CD4-positive, alpha-beta memory T cell (primary cell): ENCODE measurements at places on chromosomes 7 and 10. TPM values are rescaled to one million over a fixed set of nuclear protein-coding genes. Genes with fewer than 3 reads are reported as not detected.
A peak's percentile ranks its signal among the peaks of the same experiment; 100 is the strongest.

- H3K4me3 ChIP-seq = peak overlapping the region; percentile 73
- peak overlapping the region; percentile 78 for H3K27ac ChIP-seq
- H3K4me1 ChIP-seq = peaks cover 18% of the 10 kb centered on the region
- no peaks in the 10 kb centered on the region for H3K27me3 ChIP-seq
Measured at GRCh38 chr7:151632750-151633515, 113.2 kb upstream of the RHEB start.

DNA sequence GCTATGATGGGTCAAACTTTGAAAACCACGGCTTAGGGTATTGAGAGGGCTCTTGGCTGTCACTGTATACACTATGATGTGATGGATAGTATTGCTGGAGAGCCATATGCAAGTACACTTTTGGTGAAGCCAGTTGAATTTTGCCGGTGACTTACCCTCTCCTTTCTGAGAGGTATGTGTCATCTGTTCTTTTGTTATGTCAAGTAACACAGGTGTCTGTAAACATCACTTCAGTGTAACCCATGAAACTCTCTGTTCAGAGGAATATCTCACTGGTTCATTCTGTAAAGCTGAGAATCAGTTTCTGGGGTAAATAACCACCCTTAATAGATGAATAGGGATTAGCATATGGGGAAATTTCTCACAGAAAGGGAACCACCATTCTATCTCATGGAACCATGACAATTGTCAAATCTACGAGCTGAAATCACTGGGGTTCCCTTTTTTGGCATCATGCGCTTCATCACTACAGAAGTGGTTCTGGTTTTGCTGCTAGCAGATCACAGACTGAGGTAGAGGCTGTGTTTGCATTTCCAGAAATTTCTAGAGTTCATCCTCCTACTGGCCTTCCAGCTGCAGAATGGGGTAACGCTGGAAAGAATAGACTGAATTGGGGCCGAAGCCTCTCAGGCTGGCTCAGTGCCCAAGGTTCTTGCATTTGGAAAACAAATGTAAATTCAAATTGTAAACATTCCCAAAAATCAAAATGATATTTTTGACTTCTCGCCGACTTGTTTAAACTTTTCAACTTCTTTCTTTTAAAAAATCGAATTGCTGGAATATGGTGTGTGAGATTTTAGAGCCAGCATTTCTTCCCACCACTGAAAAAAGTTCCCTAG, 83.3 kb upstream of the CREB5 start:
- H3K4me1 ChIP-seq = peaks cover 31% of the 10 kb centered on the region
- no peak overlapping the region for H3K4me3 ChIP-seq
- H3K27ac ChIP-seq = no peak overlapping the region
- no peaks in the 10 kb centered on the region for H3K36me3 ChIP-seq
- no peak for DNase-seq
- no peaks in the 10 kb centered on the region for H3K27me3 ChIP-seq

- no peak for DNase-seq
- no peak overlapping the region for H3K4me3 ChIP-seq
- H3K4me1 ChIP-seq = no peaks in the 10 kb centered on the region
- H3K27me3 ChIP-seq = no peaks in the 10 kb centered on the region
Measured at GRCh38 chr10:18777258-18777657, 118.0 kb downstream of the ARL5B start.

DNA sequence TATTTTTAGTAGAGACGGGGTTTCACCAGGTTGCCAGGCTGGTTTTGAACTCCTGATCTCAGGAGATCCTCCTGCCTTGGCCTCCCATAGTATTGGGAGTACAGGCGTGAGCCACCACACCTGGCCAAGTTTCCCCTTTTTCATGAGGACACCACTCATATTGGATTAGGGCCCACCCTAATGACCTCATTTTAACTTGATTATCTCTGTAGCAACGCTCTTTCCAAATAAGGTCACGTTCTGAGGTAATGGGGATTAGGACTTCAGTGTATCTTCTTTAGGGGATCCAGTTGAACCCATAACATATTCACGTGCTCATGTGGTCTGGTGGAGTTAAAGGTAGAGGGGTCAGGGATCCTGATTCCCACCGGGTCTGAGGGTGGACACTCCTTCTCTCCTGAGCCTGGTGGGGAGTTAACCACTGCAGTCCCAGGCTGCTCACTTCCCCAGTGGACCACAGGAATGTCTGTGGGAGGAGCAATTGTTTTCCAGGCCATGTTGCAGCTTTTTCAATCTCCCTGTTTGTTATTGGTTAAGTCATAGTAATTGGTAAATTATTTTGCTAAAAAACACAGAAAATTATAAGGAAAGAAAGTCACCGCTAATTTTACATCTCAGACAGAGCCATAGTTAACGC, 130.5 kb downstream of the GRK5 start:
- H3K4me1 ChIP-seq = no peaks in the 10 kb centered on the region
- no peaks in the 10 kb centered on the region for H3K36me3 ChIP-seq
- H3K27me3 ChIP-seq = no peaks in the 10 kb centered on the region
- no peak overlapping the region for H3K4me3 ChIP-seq
- no peak for DNase-seq
- no peak overlapping the region for H3K27ac ChIP-seq

GRCh38 chr10:85642082-85642420, 724.5 kb downstream of the GRID1 start:
- DNase-seq = no peak
- no peak overlapping the region for H3K4me3 ChIP-seq
- no peaks in the 10 kb centered on the region for H3K4me1 ChIP-seq
- H3K27me3 ChIP-seq = no peaks in the 10 kb centered on the region

GRCh38 chr10:69067189-69067588, 20.7 kb upstream of the SRGN start:
- H3K4me1 ChIP-seq = peaks cover 4% of the 10 kb centered on the region
- H3K27ac ChIP-seq = no peak overlapping the region
- DNase-seq = no peak
- no peaks in the 10 kb centered on the region for H3K27me3 ChIP-seq

GRCh38 chr7:104928721-104929400, 85.1 kb upstream of the KMT2E start:
- no peak overlapping the region for H3K4me3 ChIP-seq
- no peaks in the 10 kb centered on the region for H3K36me3 ChIP-seq
- DNase-seq = no peak
- H3K4me1 ChIP-seq = no peaks in the 10 kb centered on the region

GRCh38 chr7:11317766-11318165, 344.1 kb downstream of the PHF14 start:
- H3K36me3 ChIP-seq = no peaks in the 10 kb centered on the region
- no peak overlapping the region for H3K27ac ChIP-seq
- H3K27me3 ChIP-seq = no peaks in the 10 kb centered on the region
- H3K4me3 ChIP-seq = no peak overlapping the region
- no peak for DNase-seq
- no peaks in the 10 kb centered on the region for H3K4me1 ChIP-seq

- no peaks in the 10 kb centered on the region for H3K27me3 ChIP-seq
- no peaks in the 10 kb centered on the region for H3K36me3 ChIP-seq
- H3K4me3 ChIP-seq = no peak overlapping the region
- peaks cover 71% of the 10 kb centered on the region for H3K4me1 ChIP-seq
- no peak overlapping the region for H3K27ac ChIP-seq
Measured at GRCh38 chr7:55526770-55527169, 45.5 kb downstream of the VOPP1 start.

DNA sequence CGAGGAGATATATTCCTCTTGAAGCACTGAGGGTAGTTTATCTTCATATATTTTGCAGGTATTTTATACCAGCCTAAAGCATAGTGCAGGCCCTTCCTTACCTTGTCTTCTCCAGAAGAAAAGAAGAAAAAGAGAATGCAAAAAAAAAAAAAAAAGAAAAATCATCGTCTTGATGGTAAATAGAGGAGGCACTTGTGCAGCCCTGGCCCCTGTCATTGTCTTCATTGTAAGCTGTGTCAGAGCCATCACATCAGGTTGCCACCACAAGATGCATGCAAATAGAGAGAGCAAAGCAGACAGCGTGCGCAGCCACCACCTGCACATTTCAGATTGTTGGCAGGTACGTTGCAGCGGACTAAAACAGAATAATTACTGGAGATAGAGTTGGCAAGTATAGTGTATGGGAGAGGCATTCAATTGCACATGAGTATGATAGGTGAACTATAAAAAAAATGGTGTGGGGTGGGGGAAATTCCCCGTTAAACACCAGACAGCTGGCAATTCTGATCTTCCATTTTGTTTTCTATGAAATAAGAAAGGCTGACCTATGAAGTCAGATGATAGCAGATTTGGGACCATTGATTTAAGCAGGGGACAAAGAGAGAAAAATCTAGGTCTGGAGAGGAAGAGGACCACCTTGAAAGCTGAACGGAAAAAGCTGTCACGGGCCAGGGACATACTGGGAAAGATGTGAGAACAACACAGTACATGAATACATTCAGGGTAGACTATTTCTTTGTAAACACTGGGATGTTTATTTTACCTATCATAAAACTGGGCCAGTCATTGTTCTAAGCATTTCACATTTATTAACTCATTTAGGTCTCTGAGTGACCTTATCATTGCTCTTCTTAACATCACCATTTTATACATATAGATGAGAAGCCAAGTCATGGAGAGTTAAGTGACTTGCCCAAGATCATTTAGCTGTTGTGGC, 306.3 kb upstream of the SP8 start:
- no peak overlapping the region for H3K4me3 ChIP-seq
- no peak for DNase-seq
- no peaks in the 10 kb centered on the region for H3K36me3 ChIP-seq
- H3K27ac ChIP-seq = no peak overlapping the region

DNA sequence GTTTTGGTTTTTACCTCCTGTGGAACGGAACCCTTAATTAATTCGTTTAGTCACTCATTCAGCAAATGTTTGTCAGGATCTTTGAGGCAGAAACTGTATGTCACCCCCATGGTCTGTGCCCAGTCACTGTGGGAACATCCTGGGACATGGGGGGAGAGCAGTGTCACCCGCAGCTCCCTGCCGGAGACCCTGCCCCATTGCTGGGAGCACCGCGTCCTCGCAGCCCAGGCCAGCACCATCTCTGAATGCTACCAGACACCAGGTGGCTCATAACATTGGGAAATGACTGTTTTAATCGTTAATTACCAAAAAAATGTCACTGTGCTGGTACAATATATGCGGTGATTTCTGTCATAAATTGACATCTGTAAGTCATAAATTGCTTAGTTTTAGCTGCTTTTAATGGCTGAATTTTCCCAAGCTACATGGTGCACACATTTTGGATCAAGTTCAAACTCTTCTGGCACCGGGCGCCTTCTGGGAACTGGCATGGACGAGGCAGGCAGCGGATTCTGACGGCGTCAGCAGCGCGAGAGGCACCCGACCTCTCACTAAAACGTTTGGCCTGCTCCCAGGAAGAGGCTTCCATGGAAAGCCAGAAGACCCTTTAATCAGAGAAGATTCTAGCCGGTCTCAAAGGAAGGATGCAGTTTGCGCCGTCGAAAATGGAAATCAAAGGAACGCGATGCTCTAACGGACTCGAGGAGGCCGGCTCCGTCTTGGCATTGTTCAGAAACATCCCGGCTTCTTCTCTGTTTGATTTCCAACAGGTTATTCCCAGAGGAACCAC, 184.2 kb downstream of the ADARB2 start:
- DNase-seq = no peak
- H3K27ac ChIP-seq = no peak overlapping the region
- H3K4me1 ChIP-seq = no peaks in the 10 kb centered on the region
- H3K27me3 ChIP-seq = no peaks in the 10 kb centered on the region

GRCh38 chr10:70343712-70344111, 38.7 kb downstream of the LRRC20 start:
- no peaks in the 10 kb centered on the region for H3K27me3 ChIP-seq
- no peak for DNase-seq
- H3K36me3 ChIP-seq = no peaks in the 10 kb centered on the region
- H3K27ac ChIP-seq = no peak overlapping the region
- H3K4me1 ChIP-seq = no peaks in the 10 kb centered on the region
- H3K4me3 ChIP-seq = no peak overlapping the region

GRCh38 chr10:93408783-93409182, 73.4 kb downstream of the MYOF start:
- no peak for DNase-seq
- no peaks in the 10 kb centered on the region for H3K36me3 ChIP-seq
- H3K27ac ChIP-seq = no peak overlapping the region
- peaks cover 47% of the 10 kb centered on the region for H3K4me1 ChIP-seq
- H3K27me3 ChIP-seq = no peaks in the 10 kb centered on the region
- no peak overlapping the region for H3K4me3 ChIP-seq

- H3K4me1 ChIP-seq = no peaks in the 10 kb centered on the region
- H3K4me3 ChIP-seq = no peak overlapping the region
- H3K27me3 ChIP-seq = no peaks in the 10 kb centered on the region
- no peak overlapping the region for H3K27ac ChIP-seq
- no peak for DNase-seq
Measured at GRCh38 chr7:49791088-49791741, 17.8 kb downstream of the VWC2 start.

GRCh38 chr10:88416801-88417200, 166.3 kb downstream of the RNLS start:
- H3K36me3 ChIP-seq = no peaks in the 10 kb centered on the region
- DNase-seq = no peak
- no peak overlapping the region for H3K4me3 ChIP-seq
- no peak overlapping the region for H3K27ac ChIP-seq

GRCh38 chr7:100603726-100604027, 1.5 kb downstream of the PCOLCE start:
- H3K4me1 ChIP-seq = peaks cover 21% of the 10 kb centered on the region
- H3K4me3 ChIP-seq = peak overlapping the region; percentile 34
- DNase-seq = peak; percentile 12

DNA sequence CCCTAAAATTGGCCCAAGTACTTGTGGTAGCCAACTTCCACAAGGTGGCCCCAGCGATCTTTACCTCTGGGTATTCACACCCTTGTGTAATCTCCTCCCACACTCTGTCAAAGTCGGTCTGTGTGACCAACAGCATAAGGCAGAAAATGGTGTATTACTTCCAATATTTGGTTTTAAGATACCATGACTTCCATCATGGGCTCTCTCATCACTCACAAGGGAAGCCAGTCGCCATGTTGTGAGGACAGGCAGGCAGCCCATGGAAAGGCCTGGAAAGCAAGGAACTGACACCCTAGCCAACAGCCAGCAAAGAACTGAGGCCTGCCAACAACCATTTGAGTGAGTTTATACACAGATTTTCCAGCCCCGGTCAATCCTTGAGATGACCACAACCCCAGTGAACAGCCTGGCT, 91.0 kb upstream of the KMT2E start:
- H3K27me3 ChIP-seq = no peaks in the 10 kb centered on the region
- peak; percentile 67 for DNase-seq
- H3K4me1 ChIP-seq = peaks cover 6% of the 10 kb centered on the region
- H3K36me3 ChIP-seq = no peaks in the 10 kb centered on the region

- no peaks in the 10 kb centered on the region for H3K36me3 ChIP-seq
- no peak overlapping the region for H3K27ac ChIP-seq
- no peak overlapping the region for H3K4me3 ChIP-seq
- no peaks in the 10 kb centered on the region for H3K27me3 ChIP-seq
Measured at GRCh38 chr7:644381-645305, 81.9 kb upstream of the DNAAF5 start.

SPDYE2 gene
- total RNA-seq = 0.28 TPM

TRIL gene
- not detected for total RNA-seq

VWA2 gene
- total RNA-seq = not detected

ZNF425 gene
- total RNA-seq = 4.0 TPM

ABCB4 gene
- total RNA-seq = not detected

ANKRD61 gene
- not detected for total RNA-seq

GPR15LG gene
- not detected for total RNA-seq

LAMB1 gene
- total RNA-seq = not detected

SPDYE5 gene
- total RNA-seq = not detected

COL17A1 gene
- not detected for total RNA-seq

TBC1D12 gene
- total RNA-seq = 0.30 TPM

HERPUD2 gene
- total RNA-seq = 71.8 TPM

FOXI2 gene
- not detected for total RNA-seq
